ENCODE measurements at places on chromosomes 11 and 22.

DNA sequence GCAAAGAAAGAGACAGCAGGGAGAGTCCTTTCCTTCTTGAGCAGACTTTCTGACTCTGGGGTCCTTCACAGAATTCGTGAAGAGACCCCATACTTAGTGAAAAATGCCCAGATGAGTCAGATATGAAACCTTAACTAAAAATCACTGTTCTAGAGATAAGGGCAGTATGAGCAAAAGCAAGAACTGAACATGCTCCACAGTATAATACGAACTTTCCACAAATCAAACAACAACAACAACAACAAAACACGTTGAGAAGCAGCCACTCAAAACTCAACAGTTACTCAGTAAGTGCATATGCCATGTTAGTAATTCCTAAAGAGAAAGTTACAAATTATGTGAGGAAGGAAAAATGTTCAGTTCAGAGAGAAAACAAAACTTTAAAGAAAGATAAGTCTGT is 44.3 kb downstream of the PITPNB start:
- DNase-seq: no peak

- DNase-seq: no peak
Measured at GRCh38 chr11:16871368-16871767, 132.9 kb downstream of the C11orf58 start.

DNA sequence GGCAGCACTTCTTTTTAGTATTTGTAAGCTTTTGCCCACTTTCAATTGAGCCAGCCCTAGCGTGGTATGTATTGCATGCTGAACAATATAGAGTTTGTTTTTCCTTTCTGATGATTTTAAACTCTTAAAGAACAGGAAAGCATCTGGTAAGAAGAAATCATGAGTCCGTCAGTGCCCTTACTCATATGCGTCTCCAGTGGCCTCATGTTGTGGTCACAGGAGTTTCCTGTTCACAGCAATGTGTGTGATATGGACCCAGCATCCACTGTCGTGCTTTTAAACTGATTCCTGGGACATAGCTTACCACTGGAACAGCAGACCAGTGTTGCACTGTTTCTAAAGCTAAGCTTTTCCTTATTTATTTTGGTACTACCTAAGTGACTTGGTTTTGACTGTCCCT is 40.1 kb downstream of the BID start:
- no peak for DNase-seq

DNA sequence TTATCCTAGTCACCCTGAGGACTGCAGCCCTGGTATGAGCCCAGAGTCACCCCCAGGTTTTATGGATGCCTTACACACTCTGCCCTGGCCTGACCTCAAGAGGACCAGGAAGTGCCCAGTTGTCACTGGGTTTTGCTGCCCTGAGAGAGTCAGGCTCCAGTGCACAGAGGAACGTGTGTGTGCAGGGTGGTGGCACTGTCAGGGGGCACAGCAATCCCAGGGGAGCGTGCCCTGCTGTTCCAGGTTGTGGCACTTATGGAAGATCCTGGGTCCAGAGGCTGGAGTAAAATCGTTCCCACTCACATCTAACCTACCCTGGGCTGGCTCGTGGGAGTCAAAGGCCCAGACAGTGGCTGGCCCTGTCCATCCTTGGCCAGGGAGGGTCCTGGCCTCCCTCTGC is 7.6 kb downstream of the APOBEC3A start:
- DNase-seq: no peak

- no peak for DNase-seq
Measured at GRCh38 chr11:73894725-73895335, 18.0 kb downstream of the PAAF1 start.

GRCh38 chr11:65500387-65501185 is 1.7 kb downstream of the MALAT1 start:
- DNase-seq: no peak

DNA sequence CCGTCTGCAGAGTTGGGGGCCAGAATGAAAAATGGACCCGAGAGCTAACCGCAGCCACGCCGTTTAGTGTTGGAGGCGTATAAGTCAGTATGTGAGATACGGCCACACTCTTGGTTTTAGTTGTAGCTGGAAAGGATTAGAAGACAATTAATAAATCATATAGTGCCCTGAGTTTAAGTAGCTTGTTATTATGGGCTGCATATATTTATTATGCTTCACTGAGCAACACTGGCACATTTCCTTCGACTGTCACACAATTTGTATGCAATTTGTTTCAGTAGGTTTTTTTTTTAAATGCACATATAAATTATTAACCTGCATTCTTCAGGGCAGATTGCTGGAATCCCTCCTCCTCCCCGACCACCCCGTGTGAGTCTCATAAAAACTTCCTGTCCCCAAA is 56.9 kb downstream of the PKNOX2 start:
- DNase-seq: no peak

GRCh38 chr11:43532041-43532440 is 148.5 kb upstream of the HSD17B12 start:
- DNase-seq: no peak

GRCh38 chr22:44881624-44882023 is 128.2 kb downstream of the PHF21B start:
- no peak for DNase-seq

GRCh38 chr22:21680830-21681565 is 15.2 kb downstream of the PPIL2 start:
- no peak for DNase-seq

- DNase-seq: no peak
Measured at GRCh38 chr11:133824593-133824992, 20.7 kb downstream of the SPATA19 start.

DNA sequence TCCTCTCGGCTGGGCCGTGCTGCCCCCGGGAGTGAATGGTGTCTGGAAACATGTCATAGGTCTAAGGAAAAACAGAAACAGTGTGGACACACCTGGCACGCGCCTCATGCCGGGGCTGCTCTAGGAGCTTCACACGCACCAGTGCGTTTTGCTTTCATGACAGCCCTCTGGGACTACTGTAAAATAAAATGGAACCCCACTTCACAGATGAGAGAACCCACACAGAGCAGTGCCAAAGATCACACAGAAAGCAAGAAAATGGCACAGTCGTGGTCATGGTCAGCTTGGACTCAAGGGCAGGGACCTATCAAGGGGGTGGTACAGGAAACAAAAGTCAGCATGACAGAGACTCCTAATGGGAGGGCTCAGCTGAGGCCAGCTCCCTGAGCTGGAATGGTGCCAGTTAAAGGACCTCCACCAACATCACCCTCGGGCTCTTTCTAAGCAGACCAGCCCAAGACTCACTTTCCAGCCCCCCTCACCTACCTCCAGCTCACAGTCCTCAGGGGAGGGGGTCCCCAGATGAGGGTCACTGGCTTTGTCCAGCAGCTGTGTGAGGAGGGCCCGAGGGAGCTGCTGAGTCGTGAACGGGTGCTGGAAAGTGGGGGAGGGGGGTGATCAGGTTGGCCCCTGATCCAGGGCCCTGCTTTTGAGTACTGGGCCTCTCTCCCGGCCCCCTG is 3.3 kb downstream of the MAP4K2 start:
- DNase-seq: no peak

GRCh38 chr22:49551897-49552614 is 275.6 kb downstream of the BRD1 start:
- DNase-seq: no peak

DNA sequence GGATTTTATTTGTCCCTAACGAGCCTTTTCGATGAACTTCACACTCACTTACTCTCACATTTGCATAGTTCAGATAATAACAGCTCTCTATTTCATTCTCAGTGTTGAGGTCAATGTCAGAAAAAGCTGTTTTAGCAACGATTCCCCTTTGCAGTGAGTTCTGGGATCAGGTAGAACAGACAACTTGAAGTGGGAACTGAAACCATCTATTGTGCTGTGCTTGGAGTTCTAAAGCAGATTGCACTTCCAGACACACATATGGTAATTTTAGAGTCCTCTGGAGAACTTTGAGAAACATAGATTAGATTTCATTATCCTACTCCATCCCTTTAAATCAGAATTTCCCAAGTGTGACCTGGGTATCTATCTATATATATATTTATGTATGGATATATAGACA is 124.6 kb upstream of the BLID start:
- DNase-seq: no peak

DNA sequence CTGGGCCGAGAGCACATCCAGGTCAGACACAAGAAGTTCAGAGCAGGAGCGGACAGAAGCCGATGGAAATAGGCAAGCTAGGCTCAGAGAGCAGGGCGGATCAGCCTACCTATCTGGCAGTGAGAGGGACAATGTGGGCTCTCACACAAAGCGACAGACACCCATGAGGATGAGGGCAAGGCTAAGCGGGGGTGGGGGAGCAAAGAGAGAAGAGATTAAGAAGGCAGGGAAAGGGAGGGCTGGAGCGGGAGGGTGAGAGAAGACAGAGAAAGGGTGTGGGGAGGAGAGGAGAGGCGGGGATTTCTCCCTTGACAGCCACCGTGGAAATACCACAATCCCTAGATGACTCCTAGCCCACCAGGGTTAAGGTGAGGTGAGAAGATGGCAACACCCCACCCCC is 57.9 kb downstream of the BUD13 start:
- DNase-seq: no peak

DNA sequence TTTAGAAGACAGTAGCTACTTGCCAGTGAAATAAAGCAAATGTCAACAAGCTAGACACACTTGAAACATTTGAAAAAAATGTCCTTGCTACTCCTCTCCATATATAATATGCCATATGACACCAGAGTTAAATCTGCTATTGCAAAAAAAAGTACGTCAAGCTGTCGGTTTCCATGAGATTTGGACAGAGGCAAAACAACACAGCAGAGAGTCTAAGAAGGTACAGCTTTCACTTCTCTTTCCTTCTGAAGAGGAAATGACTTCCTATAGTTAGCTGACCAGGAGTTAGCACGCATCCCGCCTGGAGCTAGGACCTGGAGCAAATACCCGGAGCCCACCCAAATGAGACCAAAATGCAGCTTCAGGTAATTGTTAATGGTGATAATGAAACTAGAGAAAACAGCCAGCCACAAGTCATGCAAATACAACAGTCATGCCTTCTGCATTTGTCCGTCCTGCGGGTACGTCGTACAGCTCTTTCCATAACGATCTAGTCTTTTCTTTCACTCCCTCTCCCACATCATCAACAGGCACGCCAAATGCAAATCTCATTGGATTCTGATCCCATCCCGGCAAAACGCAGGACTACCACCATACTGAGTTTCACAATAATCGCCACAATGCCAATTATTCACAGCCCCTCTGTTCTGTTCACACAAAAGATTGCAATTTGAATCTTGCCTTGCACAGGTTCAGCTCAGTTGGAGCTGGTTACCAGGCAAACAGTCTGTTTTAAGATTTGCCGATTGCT is 395.0 kb upstream of the CCDC90B start:
- DNase-seq: no peak

GRCh38 chr22:46681010-46681409 is 57.0 kb downstream of the CERK start:
- no peak for DNase-seq

DNA sequence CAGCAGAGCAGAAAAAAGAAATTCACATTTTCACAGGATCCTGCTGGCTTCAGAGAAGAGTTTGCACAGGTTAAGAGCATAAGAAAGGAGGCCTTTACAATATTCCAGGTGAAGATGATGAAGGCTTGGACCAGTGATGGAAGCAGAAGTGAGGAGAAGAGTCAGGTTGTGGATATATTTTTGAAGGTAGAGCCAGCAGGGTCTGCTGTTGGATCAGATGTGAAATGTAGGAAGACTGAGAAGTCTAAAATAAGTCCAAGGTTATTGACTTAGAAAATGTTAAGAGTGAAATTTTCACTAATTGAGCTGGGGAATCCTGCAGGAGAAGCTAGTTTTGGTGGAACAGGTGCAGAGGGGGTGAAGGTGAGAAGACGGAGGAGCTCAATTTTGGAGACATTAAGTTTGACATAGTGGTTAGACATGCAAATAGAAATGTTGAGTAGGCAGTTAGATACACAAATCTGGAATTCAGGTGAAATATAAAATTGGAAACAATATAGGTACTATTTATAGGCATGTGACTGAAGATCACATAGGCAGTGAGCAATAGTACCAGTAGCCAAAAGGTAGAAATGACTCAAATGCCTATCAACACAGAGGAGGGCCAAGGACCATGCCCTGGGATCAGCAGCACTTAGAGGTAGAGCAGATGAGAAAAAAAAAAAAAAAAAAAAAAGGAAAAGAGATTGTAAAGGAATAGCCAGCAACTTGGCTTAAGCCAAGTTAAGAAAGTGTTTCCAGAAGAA is 252.0 kb downstream of the AASDHPPT start:
- no peak for DNase-seq

GRCh38 chr11:96316869-96317268 is 26.1 kb downstream of the MAML2 start:
- no peak for DNase-seq

DNA sequence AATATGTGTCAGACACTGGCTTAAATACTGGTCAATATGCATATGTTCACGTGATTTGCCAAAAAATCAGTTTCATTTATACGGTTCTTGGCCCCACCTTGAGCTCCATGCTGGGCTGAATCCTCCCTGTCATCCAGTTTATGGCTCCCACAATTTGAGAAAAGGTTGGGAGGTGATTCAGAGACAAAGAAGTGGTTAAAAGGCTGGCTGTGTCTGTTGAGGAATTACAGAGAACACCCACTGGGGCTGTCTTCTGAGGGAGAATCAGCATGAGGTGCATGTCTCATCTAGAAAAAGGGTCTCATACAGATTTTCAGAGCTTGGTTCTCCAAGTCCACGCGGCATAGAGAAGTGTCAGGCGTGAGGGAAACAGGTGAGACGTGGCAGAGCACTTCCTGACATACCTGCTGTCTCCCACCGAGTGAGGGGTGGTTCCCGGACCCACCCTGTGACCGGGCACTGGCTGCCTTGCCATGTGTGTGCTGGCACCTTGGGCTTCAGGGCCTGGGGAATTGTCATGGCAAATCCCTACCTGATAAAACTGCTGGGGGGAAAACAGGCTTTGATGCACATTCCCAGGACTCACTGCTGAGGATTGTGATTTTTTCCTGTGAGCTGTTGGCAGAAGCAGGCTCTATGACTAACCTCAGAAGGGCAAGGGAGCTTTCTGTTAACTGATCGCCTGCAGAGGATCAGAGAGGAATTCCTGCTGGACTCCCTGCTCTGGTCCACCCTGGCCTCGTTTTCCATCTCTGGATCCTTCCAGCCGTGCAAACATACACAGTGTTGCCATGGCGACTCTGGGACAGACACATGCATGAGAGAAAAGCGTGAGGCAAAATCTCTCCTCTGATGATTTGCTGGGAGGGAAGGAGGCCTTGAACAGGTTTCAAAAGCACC is 223.6 kb downstream of the ADAMTS15 start:
- no peak for DNase-seq

DNA sequence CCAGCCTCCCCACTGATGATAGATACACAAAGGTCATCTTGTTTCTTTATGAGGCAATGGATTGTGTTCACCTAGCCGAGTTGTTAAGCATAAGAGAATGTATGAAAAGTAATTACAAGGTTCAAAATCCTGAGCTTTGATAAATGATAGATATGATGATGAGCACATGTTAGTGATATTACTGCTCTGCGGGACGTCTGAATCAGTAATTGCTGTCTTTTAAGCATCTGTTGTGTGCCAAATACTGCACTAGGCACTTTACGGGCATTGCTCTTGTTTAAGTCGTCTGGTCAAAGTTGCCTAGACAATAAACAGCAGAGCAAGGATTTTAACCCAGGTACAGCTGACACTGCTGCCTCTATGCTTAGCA is 559 bp upstream of the RNF141 start:
- no peak for DNase-seq

GRCh38 chr11:13577881-13578280 is 82.1 kb upstream of the PTH start:
- no peak for DNase-seq

- no peak for DNase-seq
Measured at GRCh38 chr11:15202626-15203025, 87.9 kb downstream of the INSC start.

- DNase-seq: no peak
Measured at GRCh38 chr11:32437495-32438345, 2.4 kb upstream of the WT1 start.
